ENCODE measurements at places on chromosomes 3 and 15. TPM values are rescaled to one million over a fixed set of nuclear protein-coding genes. Genes with fewer than 3 reads are reported as not detected.

Gene CAMK2N2
- 0.16 TPM for total RNA-seq

Gene FBXL22
- 0.63 TPM for total RNA-seq

GRCh38 chr3:38600551-38600950, 48.9 kb downstream of the SCN5A start:
- no peak for DNase-seq

Gene ITIH1
- not detected for total RNA-seq

DNA sequence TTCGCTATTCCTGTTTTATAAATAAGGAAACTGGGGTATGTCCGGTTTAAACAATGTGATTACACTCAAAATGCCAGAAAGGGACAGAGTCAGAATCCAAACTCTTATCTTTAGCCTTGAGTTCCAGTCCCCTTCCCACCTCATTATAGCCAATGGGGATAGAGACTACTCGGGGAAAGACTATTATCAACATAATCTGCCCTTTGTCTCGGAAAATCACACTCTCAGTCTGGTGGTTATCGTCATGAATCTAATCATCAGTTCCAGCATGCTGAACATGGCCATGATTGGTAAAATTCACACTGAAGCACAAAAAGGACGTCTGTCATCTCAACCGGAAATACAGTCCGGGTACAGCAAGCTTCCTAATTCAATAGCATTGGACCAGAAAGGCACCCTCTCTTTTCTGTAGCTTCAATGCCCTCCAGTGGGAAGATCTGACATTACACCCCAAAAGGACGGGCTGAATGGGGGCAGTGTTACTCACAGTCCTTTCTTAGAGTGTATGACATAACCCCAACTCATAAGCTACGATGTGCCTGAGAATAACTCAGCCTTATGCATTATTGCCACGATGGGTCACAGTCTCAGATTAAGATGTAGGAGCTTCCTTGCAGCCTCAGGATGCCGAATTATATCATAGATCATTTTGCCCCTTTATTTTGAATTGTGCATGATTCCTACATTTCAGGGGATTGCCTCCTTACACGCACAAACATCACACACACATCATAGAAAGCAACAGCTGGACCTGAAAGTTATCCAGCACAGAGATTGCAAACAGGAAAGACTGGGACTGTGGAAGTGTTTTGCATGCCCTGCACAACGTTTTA, 390.4 kb upstream of the LMCD1 start:
- no peak for DNase-seq

Gene GOLGA6A
- 0.20 TPM for total RNA-seq

DNA sequence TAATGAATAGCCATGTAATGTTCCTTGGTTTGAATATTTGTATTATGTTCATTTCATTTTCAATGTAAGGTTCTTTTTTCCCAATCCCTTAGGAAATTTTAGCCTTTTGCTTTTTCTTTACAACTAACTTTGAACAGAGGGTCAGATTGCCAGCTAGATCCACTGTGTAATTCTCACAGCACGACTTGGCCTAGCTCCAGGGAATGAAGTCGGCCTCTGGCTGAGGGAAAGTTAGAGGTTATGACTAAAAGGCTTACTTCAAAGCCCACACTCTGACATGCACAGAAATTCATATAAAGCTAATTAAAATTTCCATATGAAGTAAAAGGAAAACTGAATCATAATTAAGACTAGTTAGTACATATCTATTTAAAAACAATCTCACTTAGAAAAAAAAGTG, 38.7 kb downstream of the ROBO1 start:
- peak; percentile 22 for DNase-seq

GRCh38 chr3:139979991-139980390, 45.0 kb downstream of the CLSTN2 start:
- no peak for DNase-seq

DNA sequence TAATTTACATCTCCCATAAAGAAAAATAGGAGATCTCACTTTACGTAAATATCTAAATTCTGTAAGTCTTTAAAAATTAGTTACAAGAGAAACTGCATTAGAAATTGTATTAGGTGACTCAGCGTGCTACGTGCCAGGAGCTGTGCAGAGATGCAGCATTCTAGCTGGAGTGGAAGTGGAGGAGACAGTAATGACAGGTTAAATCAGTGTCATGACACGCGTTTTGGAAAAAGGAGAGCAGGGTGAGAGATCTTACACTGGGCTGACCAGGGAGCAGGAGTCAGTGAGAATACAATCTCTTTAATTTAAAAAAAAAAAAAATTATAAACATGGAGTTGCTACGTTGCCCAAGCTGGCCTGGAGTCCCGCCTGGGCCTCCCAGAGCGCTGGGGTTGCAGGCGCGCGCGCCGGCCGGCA, 635 bp downstream of the TUBGCP5 start:
- DNase-seq = no peak

DNA sequence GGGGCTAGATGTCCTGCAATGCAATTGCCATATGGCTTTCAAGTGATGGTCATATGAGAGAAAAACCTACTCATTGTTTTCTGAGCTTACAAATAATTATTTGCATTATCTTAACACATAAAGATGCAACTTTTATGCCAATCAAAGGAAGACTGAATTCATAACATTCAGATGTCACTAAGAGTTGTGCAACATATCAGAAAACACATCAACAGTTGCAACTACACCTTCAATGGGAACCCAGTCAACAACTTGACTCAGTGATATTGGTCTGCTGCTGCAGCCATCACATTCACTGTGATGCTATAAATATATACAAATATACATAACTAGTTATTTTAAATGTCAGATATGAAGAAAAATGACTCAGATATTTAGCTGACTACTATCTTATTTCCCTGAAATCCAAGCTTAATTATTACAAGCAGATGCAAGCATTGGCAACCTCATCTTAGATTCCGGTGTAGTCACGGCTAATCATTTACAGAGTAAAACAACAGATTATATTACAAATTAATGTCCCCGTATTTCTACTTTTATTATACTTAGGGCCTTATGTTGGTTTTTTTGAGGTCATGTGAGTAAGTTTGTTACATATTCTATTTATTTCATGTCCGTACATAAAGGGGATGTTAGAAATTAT, 23.7 kb downstream of the CNTN3 start:
- DNase-seq = no peak

DNA sequence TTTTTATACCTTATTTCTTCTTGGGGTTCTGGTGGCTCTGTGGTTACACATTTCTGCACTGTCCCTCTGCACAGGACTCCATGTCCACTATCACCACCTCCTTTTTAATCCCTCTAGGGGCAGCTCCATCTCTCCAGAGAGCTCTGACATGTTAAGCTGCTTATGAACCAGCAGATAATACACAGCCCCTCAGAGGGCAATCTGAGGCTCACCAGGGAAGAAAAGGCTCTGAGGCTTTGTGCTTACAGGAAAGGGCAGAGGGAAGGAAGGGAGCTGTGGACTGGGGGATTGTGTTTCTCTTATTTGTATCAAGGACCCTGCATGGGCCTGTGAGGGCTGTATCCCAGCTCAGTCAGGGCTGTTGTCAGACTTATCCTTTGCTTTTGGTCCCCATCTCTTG, 164.5 kb downstream of the EPHB1 start:
- no peak for DNase-seq

- no peak for DNase-seq
Observed at GRCh38 chr3:193842029-193842798, 249.2 kb downstream of the OPA1 start.

DNA sequence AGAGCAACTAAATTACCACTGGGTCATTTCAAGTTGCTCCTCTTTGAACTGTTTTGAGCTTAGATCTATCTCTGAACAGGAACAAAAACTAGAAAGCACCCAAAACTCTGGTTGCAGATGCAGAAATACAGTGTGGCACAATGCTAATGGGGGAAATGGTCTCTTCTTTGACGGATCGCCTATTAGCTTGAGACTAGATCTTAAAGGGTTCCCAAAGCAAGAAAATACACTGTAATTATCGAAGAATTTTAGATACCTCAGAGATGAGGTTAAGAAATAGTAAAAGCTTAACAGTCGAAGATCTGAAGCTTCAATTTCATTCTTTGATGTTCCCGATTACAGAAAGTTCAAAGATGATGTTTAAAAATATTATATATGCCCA, 818 bp downstream of the PPP1R2 start:
- DNase-seq = no peak

Gene GRAMD1C
- 7.7 TPM for total RNA-seq

- no peak for DNase-seq
Observed at GRCh38 chr3:145906301-145906700, 254.7 kb downstream of the PLOD2 start.

GRCh38 chr3:114571363-114571762, 277.5 kb downstream of the TIGIT start:
- DNase-seq = no peak

DNA sequence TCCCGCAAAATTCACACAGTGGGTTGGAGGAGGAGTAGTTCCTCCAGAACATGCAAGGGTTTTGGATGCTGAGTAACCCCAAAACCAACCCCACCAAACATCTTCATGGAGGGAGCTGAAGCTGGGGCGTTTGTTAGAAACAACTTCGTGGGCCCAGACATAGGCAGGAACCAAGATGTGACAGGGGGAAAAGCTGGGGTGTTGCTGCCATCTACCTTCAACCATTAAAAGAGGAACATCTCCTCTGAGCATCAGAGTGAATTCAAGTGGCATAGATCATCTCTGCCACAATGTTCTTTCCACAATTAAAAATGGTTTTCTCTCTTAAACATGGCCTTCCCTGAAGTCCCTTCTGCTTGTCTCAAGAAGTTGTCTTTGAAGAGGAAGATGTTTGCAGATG, 20.5 kb downstream of the SIDT1 start:
- no peak for DNase-seq

Gene JMJD7
- 27.6 TPM for total RNA-seq

Gene A4GNT
- not detected for total RNA-seq

GRCh38 chr15:92576597-92577200, 78.9 kb downstream of the FAM174B start:
- DNase-seq = no peak

DNA sequence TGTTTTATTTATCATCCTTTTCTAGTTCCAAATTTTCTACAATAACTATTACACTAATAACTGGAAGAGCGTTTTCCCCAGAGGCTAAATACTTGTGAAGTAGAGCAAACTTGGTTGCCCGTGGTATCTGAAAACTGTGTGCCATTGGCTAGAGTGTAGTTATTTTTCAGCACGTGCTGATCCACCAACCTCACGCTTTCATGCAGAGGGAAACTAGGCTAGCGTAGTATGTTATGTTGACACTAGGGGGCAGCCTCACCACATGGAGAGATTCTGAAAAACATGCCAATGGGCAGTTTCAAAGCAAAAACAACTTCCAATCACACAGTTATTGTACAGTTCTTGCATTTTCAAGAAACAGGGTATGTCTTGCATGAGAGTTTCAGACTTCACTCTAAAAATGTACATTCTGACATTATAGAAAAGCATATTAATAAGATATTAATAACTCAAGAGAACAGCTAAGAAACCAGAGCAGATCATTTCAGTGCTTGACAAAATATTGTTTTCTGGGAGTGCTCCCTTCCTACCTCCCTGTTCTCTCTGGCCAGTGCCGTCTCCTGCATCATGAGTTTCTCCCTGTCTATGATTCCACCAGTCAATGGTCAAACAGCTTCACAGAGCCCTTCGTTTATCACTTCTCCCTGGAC, 39.7 kb downstream of the SPATA12 start:
- DNase-seq = peak; percentile 82

GRCh38 chr3:112769286-112769978, 77.2 kb downstream of the CD200R1L start:
- DNase-seq = no peak

DNA sequence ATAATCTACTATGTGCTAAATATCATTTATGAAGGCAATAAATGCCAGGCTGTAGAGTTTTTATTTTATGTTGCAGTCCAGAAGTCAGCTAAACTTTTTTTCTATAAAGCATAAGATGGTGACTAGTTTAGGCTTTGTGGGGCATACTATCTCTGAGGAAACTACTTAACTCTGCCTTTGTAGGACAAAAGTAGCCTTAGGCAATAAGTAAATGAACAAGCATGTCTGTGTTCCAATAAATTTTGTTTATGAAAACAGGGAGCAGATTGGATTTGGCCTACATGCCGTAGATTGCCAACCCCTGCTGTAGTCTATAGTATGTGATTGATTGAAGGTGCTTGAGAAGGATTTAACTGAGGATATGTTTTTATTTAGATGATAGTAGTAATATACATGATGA, 502.5 kb upstream of the NAALADL2 start:
- no peak for DNase-seq

DNA sequence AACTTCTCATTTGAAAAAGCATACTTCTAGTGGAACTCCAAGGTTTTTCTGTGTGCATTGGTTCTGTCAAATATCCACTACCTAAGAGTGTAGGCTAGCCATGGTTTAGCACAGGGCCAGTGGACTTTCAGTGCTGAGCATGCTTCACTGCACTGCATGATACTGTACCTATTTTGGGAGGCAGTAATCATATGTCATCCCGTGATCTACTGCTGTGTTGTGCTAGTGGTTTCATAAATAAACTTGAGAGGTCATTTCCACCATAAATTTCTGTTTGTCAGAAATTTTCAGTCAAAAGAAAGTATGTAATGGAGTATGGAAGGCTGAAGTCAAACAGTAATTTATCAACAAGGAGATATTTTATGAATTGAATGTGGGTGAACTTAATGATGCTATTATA, 203.6 kb downstream of the ROBO1 start:
- no peak for DNase-seq

DNA sequence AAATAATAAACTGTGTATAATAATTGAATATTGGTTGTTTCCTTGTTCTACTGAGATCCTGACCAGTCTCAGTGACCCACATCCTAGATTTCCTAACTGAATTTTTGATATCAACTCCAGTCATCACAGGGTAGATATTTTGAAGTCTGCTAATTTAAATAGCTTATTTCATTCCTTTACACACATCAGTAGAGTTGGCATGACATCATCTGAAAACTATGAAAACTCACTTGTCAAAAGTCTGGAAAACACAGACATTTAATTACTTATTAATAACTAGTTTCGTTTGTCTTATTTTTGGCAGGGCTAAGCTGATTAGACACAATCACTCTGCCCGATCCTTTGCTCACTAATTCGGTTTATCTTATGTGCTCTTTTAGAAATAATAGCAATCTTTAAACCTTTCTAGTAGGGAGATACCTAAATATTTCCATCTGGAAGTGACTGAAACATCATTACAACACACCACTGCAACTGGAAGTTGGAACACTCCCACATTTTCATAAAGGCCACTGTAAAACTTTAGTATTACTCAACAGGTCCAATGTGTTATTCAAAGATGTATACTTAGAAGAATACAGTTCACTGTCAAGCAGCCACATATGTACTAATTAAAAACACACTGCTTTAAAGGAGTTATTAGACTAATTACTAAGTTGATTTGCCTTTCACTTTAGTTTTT, 198.4 kb upstream of the ZNF717 start:
- DNase-seq = no peak

GRCh38 chr15:25186906-25187645, 232.3 kb downstream of the SNRPN start:
- no peak for DNase-seq

GRCh38 chr3:109985943-109986555, 648.7 kb upstream of the DPPA4 start:
- DNase-seq = no peak

Gene CLSTN2
- total RNA-seq = 14.4 TPM

DNA sequence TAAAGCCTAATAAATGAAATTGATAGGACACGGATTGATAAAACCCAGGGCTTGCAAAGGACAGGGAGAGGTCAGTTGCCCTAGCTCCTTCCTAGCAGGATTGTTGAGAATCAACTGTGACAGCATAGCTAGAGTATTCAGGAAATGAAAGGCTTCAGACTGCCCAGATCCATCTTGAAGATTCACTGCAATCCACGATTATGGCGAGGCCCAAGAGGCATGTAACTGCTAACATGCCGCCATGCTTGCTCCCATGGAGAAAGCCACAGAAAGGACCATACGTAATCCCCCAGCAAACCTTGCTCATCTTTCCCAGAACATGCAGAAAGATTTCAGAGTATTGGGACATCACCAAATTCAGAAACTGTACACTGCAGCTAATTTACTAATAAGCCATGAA, 41.3 kb downstream of the MYH15 start:
- no peak for DNase-seq
